ENCODE measurements at places on chromosomes 2 and 18. TPM values are rescaled to one million over a fixed set of nuclear protein-coding genes. Genes with fewer than 3 reads are reported as not detected.

The GEN1 gene
- total RNA-seq, result 39.4 TPM

The MOB4 gene
- total RNA-seq, result 16.1 TPM

The CNOT11 gene
- total RNA-seq, result 45.9 TPM

The ITGA4 gene
- total RNA-seq, result 87.9 TPM

- H3K36me3 ChIP-seq, result no peaks in the 10 kb centered on the region
- no peak for DNase-seq
- no peaks in the 10 kb centered on the region for H3K4me1 ChIP-seq
- H3K4me3 ChIP-seq, result no peak overlapping the region
- H3K27me3 ChIP-seq, result no peaks in the 10 kb centered on the region
- H3K27ac ChIP-seq, result no peak overlapping the region
Measured at GRCh38 chr2:240260664-240261063, 120.2 kb upstream of the OTOS start.

DNA sequence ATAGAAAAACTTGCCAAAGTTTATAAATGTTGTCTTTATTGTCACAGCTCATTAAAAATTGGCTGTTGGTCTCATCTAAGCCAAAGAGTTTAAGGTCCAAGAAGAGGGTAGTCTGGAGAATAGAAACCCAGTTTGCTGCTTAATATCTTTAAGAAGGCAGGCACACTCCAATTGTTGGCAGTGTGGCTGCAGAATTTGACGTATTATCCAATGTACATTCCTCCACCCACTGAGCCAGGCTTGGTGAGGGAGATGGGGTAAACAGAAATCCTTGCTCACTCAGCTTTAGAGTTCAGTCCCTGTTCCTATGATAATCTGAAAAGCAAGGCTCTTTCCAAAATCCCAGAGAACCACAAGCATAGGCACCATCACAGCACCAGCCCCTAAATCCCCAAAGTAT lies 10.7 kb upstream of the ADD2 start:
- no peaks in the 10 kb centered on the region for H3K27me3 ChIP-seq
- H3K27ac ChIP-seq, result no peak overlapping the region
- no peak for DNase-seq
- no peaks in the 10 kb centered on the region for H3K4me1 ChIP-seq
- no peaks in the 10 kb centered on the region for H3K36me3 ChIP-seq

GRCh38 chr18:54762386-54762785 lies 65.9 kb upstream of the RAB27B start:
- H3K27ac ChIP-seq, result no peak overlapping the region
- no peaks in the 10 kb centered on the region for H3K27me3 ChIP-seq
- no peaks in the 10 kb centered on the region for H3K36me3 ChIP-seq
- DNase-seq, result no peak

- no peaks in the 10 kb centered on the region for H3K27me3 ChIP-seq
- no peak for DNase-seq
- H3K4me3 ChIP-seq, result no peak overlapping the region
Measured at GRCh38 chr2:197846777-197847176, 42.4 kb downstream of the PLCL1 start.

DNA sequence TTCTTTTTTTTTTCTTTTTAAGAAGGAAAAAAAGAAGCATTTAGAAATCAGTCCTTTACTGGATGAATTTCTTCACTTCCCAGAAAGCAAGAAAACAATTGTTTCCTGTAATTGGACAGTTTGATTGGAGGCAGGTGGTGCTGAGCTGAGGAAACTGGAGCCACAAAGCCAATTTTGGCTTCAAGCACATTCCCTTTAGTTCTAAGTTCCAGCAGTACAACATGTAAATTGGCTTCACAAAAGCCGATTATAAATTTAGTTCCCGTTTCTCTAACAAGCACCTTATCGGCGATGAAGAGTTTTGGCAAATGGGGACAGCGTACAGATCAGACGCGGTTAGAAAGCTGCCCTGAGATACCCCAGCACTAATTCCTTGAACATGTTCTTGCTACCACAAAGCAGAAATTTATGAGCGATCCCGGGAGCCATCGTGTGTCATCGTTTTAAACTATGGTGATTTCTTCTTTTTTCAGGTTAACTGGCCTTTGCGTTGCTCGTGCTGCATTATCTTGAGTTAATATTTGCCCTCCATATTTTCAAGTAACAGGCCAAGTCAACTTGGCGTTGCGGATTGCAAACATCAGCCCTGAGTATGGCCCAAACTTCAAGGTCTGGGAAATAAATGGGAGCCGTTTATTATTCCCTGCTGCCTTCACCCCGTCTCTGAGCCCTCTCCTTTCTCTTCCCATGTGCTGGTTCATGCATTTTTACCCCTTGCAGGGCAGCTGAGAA lies 190.4 kb upstream of the ID2 start:
- DNase-seq, result no peak
- H3K27me3 ChIP-seq, result no peaks in the 10 kb centered on the region
- H3K4me3 ChIP-seq, result no peak overlapping the region
- peaks cover 19% of the 10 kb centered on the region for H3K4me1 ChIP-seq
- H3K27ac ChIP-seq, result no peak overlapping the region

DNA sequence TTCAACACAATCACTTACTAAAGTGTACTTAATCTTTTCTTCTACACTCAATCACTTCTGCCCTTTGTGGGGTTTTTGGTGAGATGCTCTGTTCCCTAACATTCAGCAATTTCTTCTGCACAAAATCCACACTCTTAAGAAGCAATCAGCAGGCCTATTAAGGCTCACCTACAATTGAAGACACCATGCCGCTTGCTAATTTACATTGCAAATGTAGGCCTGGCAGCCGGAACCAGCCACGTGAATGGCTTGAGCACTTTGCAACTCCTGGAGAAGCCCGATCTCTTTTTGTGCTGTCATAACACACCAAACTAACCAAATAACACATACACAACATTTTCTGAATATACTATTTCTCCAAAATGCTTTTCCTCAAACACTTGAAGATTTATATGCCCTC lies 66.3 kb downstream of the NYAP2 start:
- H3K4me3 ChIP-seq, result no peak overlapping the region
- no peaks in the 10 kb centered on the region for H3K27me3 ChIP-seq
- no peaks in the 10 kb centered on the region for H3K4me1 ChIP-seq
- no peak for DNase-seq
- no peak overlapping the region for H3K27ac ChIP-seq

GRCh38 chr2:8125741-8126711 lies 555.8 kb upstream of the ID2 start:
- no peak for DNase-seq
- H3K4me1 ChIP-seq, result no peaks in the 10 kb centered on the region
- no peaks in the 10 kb centered on the region for H3K27me3 ChIP-seq

- no peak overlapping the region for H3K4me3 ChIP-seq
- no peaks in the 10 kb centered on the region for H3K36me3 ChIP-seq
- DNase-seq, result no peak
- no peak overlapping the region for H3K27ac ChIP-seq
- no peaks in the 10 kb centered on the region for H3K27me3 ChIP-seq
Measured at GRCh38 chr2:99700482-99701398, 210.9 kb upstream of the REV1 start.

Measured in GM12878 (cell line).